Upper lobe of right lung (tissue), 1 donor: ENCODE measurements at places on chromosomes 4 and X. TPM values are rescaled to one million over a fixed set of nuclear protein-coding genes. Genes with fewer than 3 reads are reported as not detected.

- H3K27ac ChIP-seq: no peak overlapping the region
- no peak overlapping the region for H3K4me3 ChIP-seq
- H3K36me3 ChIP-seq: no peaks in the 10 kb centered on the region
- H3K27me3 ChIP-seq: no peaks in the 10 kb centered on the region
- H3K4me1 ChIP-seq: no peaks in the 10 kb centered on the region
Measured at GRCh38 chr4:188005561-188005960, 10.0 kb downstream of the ZFP42 start.

Gene HTN3
- not detected for total RNA-seq

DNA sequence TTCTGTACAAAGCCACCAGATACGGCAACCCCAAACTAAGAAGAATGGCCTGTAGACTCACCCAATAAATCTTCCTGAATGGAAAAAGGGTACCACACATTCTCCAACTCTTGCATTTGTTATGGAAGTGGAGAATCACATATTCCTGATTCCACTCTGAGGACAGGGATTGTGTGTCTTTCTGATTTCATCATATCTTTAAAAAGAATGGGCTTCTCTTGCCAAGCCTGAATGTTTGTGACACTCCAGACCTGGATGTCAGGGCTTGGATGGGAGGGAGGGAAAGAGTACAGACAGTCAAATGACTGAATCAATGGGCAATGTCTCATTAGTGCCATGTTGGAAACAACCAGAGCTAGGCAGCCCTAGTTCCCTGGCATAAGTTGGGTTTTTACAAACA is 77.4 kb downstream of the PLAC1 start:
- H3K4me3 ChIP-seq: no peak overlapping the region
- no peaks in the 10 kb centered on the region for H3K27me3 ChIP-seq
- DNase-seq: no peak

GRCh38 chr4:125483278-125483677 is 168.5 kb downstream of the FAT4 start:
- no peaks in the 10 kb centered on the region for H3K27me3 ChIP-seq
- no peaks in the 10 kb centered on the region for H3K4me1 ChIP-seq
- no peak overlapping the region for H3K27ac ChIP-seq
- H3K36me3 ChIP-seq: peaks cover 6% of the 10 kb centered on the region

DNA sequence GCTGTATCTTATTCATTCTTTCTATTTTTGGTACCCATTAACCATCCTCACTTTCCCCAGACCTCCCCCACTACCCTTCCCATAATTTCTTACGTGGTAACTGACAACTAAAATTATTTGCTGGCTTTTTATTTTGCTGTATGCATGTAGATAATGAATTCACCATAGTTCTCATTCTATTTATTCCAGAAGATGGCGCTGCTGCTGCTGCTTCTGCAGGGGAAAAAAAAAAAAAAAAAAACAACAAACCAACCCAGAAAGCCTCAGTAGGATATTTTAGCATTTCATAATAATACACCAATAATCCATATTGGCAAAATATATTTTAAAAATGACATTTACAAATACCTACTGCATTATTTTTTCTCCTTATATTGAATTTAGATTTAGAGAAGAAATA is 416.6 kb upstream of the MAGEB18 start:
- H3K27me3 ChIP-seq: no peaks in the 10 kb centered on the region
- H3K36me3 ChIP-seq: no peaks in the 10 kb centered on the region
- H3K4me1 ChIP-seq: no peaks in the 10 kb centered on the region
- no peak overlapping the region for H3K27ac ChIP-seq
- DNase-seq: no peak

Gene MAGEE2
- not detected for total RNA-seq

Gene TCP11X2
- not detected for total RNA-seq

DNA sequence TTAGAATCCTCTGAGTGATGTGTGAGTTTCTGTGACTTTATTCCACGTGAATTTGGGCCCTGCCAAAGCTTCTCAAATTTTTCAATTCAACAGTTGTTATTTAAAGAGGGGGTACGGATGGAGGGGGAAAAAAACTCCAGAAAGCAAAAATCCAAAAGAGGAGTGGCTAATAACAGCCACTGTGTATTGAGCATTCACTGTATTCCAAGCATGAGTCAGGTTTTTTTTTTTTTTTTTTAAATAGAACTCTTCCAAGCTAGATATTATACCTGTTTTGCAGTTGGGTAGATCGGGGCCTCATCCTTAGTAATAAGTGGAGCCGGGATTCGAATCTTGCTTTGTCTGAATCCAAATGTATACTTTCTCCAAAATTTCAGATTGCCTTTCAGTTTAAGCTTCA is 6.4 kb upstream of the RHOH start:
- no peaks in the 10 kb centered on the region for H3K27me3 ChIP-seq
- no peaks in the 10 kb centered on the region for H3K36me3 ChIP-seq
- H3K4me3 ChIP-seq: no peak overlapping the region
- no peaks in the 10 kb centered on the region for H3K4me1 ChIP-seq
- H3K27ac ChIP-seq: no peak overlapping the region
- DNase-seq: no peak

DNA sequence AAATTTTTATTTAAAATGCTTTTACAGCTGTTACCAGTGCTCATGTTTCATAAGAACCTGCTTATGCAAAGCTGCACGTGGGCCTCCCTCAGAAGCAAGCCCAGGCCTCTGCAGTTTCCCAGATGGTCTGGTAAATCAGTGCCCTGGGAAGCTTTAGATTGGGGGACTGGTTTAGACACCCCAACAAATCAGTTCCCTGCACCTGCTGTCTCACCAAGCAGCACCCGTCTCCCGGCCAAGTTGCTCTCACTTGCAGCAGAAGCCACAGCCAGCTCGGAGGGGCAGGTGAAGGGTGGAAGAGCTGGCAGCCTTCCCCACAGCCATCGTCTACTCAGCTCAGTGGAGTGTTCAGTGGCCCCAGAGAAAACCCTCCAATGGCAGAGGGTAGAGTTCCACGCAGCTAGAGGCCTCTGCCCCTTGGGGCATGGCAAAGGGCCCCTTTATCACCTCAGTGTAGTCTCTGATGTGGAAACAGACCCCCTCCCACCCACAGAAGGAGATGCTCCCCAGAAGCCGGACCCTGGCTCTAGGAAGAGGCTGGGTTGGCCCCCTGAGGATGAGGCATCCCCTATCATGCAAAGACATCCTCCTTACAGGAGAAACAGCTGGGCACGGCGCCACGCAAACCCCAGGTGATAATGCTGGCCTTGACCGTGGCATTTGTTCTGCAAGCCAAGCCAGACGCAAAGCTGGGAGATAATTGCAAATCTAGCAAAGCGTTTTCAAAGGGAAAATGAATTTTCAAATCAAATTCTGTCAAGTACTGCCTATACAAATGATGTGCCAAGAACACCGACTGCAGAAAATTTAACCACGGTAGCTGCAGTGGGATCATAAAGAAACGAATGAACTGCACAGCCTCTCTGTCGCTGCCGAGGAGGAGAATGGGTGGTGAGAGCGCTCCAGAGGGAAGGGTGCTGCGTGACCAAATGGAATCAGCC is 51.9 kb downstream of the ZFYVE28 start:
- H3K27ac ChIP-seq: no peak overlapping the region
- no peak overlapping the region for H3K4me3 ChIP-seq
- H3K4me1 ChIP-seq: peaks cover 15% of the 10 kb centered on the region

- no peak overlapping the region for H3K27ac ChIP-seq
- no peak overlapping the region for H3K4me3 ChIP-seq
- DNase-seq: no peak
- H3K27me3 ChIP-seq: no peaks in the 10 kb centered on the region
- no peaks in the 10 kb centered on the region for H3K36me3 ChIP-seq
Measured at GRCh38 chr4:79563219-79563618, 155.2 kb upstream of the GK2 start.

GRCh38 chr4:167196344-167197012 is 37.8 kb downstream of the SPOCK3 start:
- H3K4me3 ChIP-seq: no peak overlapping the region
- no peaks in the 10 kb centered on the region for H3K27me3 ChIP-seq
- no peak overlapping the region for H3K27ac ChIP-seq
- no peaks in the 10 kb centered on the region for H3K36me3 ChIP-seq

Gene MBNL3
- total RNA-seq: 22.9 TPM

DNA sequence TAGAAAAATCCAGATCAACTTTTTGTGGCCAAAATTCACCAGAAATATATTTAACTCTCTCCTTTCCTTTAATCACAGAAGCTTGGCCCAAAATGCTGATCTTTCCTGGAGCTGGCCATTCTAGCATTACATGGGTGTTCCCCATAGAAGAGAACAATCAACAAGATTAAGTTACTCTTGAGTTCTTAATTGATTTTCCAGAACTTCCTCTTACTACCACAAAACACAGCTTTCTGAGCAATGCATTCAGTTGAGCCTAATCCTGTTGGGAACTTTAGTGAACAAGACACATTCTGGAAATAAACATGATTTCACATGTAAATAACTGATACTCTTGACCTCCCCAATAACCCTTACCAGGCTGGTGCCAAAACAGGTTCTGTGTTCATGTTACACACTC is 45.4 kb upstream of the STIM2 start:
- DNase-seq: no peak
- H3K27me3 ChIP-seq: no peaks in the 10 kb centered on the region
- no peak overlapping the region for H3K27ac ChIP-seq
- no peaks in the 10 kb centered on the region for H3K36me3 ChIP-seq
- no peaks in the 10 kb centered on the region for H3K4me1 ChIP-seq

- no peak overlapping the region for H3K27ac ChIP-seq
- H3K4me1 ChIP-seq: no peaks in the 10 kb centered on the region
- H3K4me3 ChIP-seq: no peak overlapping the region
- no peak for DNase-seq
Measured at GRCh38 chr4:2096073-2096609, 37.0 kb downstream of the NAT8L start.

- no peak for DNase-seq
- no peak overlapping the region for H3K27ac ChIP-seq
- no peaks in the 10 kb centered on the region for H3K4me1 ChIP-seq
- no peaks in the 10 kb centered on the region for H3K36me3 ChIP-seq
- no peaks in the 10 kb centered on the region for H3K27me3 ChIP-seq
- H3K4me3 ChIP-seq: no peak overlapping the region
Measured at GRCh38 chrX:44314808-44315207, 28.7 kb downstream of the EFHC2 start.

GRCh38 chr4:169342159-169342860 is 71.6 kb upstream of the SH3RF1 start:
- H3K27ac ChIP-seq: no peak overlapping the region
- H3K27me3 ChIP-seq: no peaks in the 10 kb centered on the region
- DNase-seq: no peak
- no peaks in the 10 kb centered on the region for H3K36me3 ChIP-seq
- H3K4me3 ChIP-seq: no peak overlapping the region

DNA sequence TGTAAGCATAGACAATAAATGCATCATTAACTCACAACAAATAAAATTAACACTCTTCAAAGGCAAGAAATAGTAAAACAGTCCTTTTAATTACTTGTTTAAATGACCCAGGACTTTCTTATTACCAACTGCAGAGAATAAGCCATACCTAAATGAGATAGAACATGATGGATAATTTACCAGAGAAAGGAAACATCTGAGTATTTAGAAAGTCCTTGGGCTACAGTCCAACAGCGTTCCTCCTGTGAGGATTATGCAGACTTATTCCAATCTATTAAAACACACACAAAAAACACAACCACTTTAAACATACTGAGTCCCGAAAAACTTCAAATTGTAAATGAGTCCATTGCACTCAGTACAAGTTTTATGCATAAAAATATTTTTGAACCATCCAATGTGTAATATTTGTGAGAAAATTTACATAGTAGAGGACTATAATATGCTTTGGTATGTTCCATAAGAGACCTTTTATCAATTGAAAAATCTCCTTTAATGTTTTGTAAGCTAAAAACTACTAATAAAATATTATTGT is 129.2 kb downstream of the NR3C2 start:
- H3K4me3 ChIP-seq: no peak overlapping the region
- DNase-seq: no peak
- no peaks in the 10 kb centered on the region for H3K36me3 ChIP-seq
- H3K27me3 ChIP-seq: no peaks in the 10 kb centered on the region
- no peak overlapping the region for H3K27ac ChIP-seq

GRCh38 chrX:122940199-122940598 is 243.9 kb upstream of the GRIA3 start:
- DNase-seq: no peak
- H3K4me1 ChIP-seq: no peaks in the 10 kb centered on the region
- H3K27ac ChIP-seq: no peak overlapping the region
- no peaks in the 10 kb centered on the region for H3K27me3 ChIP-seq
- H3K4me3 ChIP-seq: no peak overlapping the region

DNA sequence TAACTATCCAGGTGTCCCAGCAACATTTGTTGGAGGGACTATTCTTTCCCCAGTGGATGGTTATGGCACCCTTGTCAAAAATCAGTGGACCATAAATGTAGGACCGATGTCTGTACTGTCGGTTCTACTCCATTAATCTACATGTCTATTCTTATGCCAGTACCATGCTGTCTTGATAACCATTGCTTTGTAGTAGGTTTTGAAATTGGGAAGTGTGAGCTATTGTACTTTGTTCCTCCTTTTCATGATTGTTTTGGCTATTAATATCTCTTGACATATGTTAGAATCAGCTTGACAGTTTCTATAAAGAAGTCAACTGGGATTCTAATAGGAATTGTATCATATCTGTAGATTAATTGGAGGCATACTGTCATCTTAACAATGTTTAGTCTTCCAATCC is 112.7 kb downstream of the HNRNPD start:
- H3K4me3 ChIP-seq: no peak overlapping the region
- H3K27ac ChIP-seq: no peak overlapping the region
- DNase-seq: no peak
- no peaks in the 10 kb centered on the region for H3K36me3 ChIP-seq
- H3K27me3 ChIP-seq: no peaks in the 10 kb centered on the region
- H3K4me1 ChIP-seq: no peaks in the 10 kb centered on the region

DNA sequence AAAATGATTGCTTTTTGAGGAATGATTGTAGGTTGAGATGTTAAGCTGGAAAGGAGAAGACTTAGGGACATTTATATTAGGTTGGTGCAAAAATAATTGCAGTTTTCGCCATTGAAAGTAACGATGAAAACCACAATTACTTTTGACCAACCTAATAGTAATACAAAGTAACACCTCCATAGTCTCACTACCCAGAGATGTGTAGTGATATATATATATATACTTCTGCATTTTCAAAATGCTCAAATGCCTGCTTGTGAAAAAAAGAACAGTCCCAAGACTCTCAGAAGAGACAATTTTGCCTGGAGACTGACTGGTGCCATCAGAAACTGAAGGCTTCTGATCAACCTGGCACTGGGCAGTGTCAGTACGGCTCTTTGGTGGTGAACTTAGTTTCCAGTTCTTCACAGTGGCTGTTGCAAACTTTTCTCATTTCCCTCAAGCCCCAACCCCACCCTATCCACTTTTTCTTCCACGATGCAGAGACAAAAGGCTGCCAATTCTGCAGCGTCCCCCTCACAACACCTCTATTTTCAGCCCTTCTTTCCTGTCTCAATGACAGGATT is 35.1 kb upstream of the TAPT1 start:
- no peak overlapping the region for H3K27ac ChIP-seq
- no peak for DNase-seq
- no peaks in the 10 kb centered on the region for H3K36me3 ChIP-seq
- no peaks in the 10 kb centered on the region for H3K4me1 ChIP-seq
- H3K27me3 ChIP-seq: no peaks in the 10 kb centered on the region
- H3K4me3 ChIP-seq: no peak overlapping the region

GRCh38 chr4:105605493-105605892 is 53.1 kb downstream of the ARHGEF38 start:
- H3K4me3 ChIP-seq: no peak overlapping the region
- H3K27me3 ChIP-seq: no peaks in the 10 kb centered on the region
- no peaks in the 10 kb centered on the region for H3K36me3 ChIP-seq
- DNase-seq: no peak
- H3K27ac ChIP-seq: no peak overlapping the region

Gene RS1
- total RNA-seq: 4.7 TPM
